Breast epithelium (tissue), 4 donors: ENCODE measurements at places on chromosomes 5 and 9.

DNA sequence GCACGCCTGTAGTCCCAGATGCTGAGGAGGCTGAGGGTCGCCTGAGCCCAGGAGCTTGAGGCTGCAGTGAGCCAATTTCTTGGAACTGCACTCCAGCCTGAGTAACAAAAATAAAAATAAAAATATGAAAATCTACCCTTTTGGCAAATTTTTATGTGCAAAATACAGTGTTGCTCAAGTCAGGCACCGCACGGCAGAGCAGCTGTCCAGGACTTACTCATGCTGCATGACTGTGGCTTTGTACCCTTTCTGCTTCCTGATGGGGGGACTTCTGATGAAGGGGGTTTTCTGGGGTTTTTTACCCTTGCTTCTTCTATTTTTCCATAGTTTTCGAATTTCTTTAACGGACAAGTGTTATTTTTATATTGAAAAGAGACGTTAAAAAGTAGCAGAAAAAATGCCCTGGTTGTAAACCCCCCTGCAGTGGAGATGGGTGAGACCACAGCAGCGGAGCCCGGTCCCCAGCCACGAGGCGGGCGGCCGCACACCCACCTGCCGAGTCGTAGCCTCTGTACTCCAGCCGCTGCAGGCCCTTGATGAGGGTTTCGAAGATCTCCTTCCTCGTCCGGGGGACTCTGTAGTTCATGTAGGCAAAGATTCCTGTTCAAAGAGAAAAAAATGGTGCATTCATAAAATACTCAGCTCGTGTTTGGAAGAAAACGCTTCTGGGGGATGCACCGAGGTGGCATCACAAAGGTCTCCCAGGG is 15.0 kb downstream of the GFPT2 start:
- no peak for DNase-seq

DNA sequence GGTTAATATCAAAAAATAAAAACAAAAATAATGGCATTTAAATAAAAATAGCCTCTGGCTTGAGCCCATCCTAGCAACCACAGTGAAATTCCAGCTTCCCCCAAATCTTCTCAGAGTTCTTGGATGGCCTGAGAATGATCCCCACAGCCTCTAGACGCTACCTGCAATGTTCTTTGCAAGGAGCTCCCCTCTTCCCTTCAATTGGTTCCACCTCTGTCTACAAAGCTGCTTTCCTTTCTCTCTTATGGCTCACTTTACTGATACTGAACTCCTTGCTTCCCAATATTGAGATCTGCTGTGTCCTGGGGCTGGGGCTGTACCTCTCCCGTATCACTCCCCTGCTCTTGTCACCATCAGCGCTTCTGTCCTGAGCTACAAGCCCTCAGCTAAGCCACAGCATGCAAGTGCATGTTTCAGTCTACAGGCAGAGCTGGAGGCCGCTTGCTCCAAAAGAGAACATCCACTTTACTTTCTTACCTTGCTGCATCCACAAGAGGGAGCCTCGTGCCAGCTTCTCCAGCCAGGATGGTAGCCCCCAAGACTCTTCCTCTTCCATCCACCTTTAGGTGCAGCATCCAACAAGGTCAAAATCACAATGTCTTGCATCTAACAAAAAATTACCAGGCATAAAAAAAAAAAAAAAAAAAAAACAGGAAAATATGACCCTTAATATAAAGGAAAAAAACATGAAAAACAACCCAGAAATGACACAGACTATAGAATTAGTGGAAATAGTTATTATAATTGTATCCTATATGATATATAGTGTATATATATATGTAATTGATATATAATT is 57.4 kb upstream of the PRSS3 start:
- no peak for DNase-seq

DNA sequence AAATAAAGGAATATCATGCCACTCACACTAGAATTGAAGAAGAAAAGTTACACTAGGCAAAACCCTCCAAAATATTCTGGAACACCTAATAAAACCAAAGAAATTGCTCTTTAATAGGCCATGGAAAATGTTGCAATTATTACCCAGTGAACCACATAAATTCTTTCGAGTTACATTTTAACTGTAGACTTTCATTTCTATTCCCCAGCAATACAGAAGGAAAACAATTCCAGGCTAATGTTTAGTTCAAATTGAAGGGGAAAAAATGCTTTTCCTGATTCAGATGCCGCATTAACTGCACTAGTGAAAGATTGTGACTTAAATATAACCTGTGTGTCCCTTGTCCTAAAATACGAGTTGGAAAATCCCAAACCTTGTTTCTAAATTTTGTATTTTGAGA is 439.3 kb upstream of the ADAMTS16 start:
- no peak for DNase-seq

DNA sequence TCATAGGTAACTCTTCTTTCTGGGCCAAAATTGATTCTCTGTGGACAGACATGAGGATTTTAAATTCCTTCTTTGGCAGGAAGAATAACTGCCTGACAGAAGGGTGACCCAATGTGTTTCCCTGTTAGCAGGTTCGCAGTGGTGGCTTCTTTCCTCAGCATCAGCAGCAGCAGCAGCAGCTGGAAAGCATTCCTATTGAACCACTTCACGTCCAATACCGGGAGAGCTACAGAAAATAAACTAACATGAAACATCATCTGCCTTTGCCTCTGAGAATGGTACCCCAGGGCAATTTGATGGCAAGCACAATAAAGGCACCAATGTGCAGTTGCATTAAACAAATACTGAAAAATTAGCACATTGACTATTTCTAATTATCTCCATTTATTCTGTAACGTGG is 214.5 kb downstream of the TMEM167A start:
- DNase-seq, result no peak

GRCh38 chr5:6633469-6634245 is 417 bp downstream of the SRD5A1 start:
- no peak for DNase-seq

- DNase-seq, result no peak
Measured at GRCh38 chr9:98964201-98964600, 20.5 kb downstream of the COL15A1 start.

DNA sequence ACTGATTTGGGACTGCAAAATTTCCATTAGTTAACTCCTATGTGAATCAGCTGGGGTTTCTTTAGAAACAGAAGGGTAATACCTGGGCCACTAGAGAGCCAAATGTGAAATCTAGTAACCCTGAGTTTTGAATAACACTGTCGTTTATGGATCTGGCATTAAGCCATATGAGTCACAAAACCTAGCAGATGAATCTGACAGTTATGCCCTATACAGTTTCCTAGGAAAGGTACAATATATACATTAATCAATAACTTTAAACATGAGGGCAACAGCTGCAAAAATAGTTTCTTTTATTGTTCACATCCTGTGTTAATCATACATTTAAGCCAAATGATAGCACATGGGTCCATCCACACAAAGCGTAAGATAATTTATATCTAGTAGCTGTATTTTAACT is 56.9 kb downstream of the PAM start:
- DNase-seq, result no peak

GRCh38 chr9:126668058-126668457 is 54.3 kb downstream of the LMX1B start:
- DNase-seq, result no peak

GRCh38 chr9:80873861-80874260 is 815.5 kb downstream of the TLE1 start:
- DNase-seq, result no peak

- DNase-seq, result no peak
Measured at GRCh38 chr5:131794586-131794985, 2.2 kb downstream of the FNIP1 start.

- DNase-seq, result no peak
Measured at GRCh38 chr5:123107343-123108244, 18.6 kb downstream of the PRDM6 start.

DNA sequence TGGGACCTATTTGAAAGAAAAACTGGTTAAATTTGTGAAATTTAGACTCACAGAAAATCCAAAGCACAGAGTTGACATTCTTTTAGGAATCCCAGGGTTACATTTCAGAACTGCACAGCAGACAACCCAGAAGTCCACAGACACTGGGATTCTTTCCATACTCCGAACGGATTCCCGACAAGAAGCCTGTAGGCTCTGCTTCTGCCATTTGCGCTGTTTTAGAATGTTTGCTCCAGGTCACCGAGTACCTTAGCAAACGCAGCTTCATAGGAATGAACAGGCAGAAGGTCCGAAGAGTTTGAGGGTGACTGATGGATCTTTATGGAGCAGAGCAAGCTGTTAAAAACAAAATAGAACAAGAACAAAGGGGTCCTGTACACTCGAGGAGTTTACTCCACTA is 84.5 kb upstream of the NFIB start:
- no peak for DNase-seq

DNA sequence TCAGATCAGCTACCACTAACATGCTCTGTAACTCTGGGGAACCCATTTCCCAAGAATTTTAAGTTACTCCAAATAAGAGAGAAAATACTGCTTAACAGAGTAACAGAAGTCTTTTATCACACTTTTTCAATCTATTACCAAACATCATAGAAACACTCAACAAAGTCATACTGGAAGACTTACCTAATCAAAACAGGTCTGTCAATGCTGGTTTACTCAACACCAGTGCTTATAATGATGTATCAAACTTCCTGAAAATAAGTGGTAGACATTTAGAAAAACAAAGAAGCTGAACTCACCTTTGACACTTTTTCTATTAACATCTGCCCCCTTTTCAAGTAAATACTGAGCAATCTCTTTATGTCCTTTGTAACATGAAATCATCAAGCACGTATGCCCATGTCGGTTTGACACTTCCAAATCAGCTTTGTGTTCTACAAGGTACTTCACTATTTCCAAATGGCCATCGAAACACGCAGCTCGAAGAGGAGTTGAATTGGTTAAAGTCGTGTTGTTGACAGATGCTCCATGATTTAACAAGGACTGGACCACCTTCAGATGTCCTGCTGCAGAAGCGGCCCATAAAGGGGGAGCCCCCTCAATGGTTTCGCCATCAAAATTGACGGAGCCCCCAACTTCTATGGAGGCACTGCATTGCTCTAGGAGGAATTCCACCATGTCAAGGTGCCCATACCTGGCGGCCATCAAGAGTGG is 1.8 kb downstream of the FEM1C start:
- DNase-seq, result no peak

- no peak for DNase-seq
Measured at GRCh38 chr5:66840511-66841013, 244.4 kb downstream of the MAST4 start.

GRCh38 chr9:123586275-123586674 is 230.3 kb downstream of the CRB2 start:
- no peak for DNase-seq

DNA sequence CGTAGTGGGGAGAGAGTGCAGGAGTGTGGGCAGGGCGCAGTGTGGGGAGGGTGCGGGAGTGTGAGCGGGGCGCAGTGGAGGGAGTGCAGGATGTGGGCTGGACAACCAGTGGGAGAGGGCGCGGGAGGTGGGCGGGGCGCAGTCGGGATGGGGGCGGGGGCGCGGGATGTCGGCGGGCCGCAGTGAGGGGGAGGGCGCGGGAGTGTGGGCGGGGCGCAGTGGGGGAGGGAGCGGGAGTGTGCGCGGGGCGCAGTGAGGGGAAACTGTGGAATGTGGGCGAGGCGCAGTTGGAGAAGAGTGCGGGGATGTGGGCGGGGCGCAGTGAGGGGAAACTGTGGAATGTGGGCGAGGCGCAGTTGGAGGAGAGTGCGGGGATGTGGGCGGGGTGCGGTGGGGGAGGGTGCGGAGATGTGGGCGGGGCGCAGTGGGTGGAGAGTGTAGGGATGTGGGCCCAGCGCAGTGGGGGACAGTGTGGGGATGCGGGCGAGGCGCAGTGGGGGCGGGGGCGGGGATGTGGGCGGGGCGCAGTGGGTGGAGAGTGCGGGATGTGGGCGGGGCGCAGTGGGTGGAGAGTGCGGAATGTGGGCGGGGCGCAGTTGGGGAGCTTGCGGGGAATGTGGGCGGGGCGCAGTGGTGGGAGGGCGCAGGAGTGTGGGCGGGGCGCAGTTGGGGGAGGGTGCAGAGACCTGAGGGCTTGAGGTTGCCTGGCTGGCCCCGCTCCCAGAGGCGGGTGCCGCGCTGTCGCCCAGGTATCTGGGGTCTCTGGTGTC is at the start of gene NXNL2:
NXNL2 (plus strand) TSS at position 723 of the 770 bp plus-strand sequence. CDS start 257 bp downstream, outside the sequence.
- DNase-seq, result peak; percentile 71

GRCh38 chr5:97735209-97735608 is 552.2 kb upstream of the RIOK2 start:
- no peak for DNase-seq

DNA sequence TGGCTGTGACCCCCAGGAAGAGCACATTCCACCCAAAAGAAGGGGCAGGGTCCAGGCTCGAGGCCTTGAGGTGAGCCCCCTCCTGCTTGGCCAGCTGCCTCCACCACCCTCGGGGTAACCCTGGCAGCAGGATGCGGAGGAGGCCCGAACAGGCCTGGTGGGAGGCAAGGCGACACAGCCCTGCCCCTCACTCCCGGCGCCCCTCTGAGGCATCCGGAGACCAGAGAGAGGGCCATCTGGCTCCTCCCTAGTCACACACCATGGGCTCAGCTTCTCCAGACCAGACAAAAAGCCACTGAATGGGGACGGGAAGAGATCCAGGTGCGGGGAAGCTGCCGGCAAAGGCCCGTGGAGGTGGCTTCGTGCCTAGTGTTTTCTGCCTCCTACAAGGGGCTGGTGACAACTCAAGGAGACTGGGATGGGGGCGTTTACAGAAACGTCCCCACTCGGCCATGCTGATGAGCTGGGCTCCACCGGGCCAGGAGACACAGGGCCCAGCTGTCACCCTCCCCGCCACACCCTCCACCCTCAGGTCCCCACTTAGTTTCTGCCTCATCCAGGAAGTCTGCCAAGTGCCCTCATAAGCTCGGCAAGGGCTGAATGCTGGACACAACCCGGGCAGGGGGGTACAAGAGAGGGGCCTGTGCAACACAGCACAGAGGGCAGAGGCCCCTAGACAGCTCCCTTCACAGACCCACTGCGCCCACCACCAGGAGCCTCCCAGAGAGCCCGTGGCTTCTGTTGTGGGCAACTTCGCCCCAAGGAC is 41.9 kb downstream of the NACC2 start:
- DNase-seq, result no peak

DNA sequence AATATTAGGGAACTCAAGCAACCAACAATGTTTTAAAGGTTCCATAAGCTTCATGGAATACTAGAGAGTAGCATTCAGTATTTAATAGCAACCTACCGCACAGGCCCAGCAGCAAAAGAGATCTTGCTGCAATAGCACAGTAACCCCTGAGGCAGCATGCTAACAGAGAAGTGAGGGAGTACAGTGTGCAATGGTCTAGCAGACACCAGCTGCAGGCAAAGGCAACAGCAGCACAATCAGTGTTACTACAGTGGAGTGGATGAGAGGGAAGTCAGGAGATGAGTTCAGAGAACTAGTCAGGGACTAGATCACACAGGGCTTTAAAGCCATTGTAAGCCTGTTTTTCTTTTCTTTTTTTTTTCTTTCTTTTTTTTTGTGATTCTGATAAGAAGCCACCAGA is 2.8 kb downstream of the TICAM2 start:
- DNase-seq, result no peak

GRCh38 chr9:102237094-102237493 is 498.6 kb upstream of the GRIN3A start:
- DNase-seq, result no peak

- DNase-seq, result peak; percentile 31
Measured at GRCh38 chr5:179311091-179311470, 34.2 kb downstream of the ADAMTS2 start.

GRCh38 chr9:127449332-127449966 is 1.8 kb downstream of the RPL12 start:
- DNase-seq, result no peak

GRCh38 chr9:26744191-26744965 is 148.2 kb downstream of the CAAP1 start:
- DNase-seq, result no peak
